Mesenchymal stem cell (in vitro differentiated cells and primary cell): ENCODE measurements at places on chromosomes 16 and 17.

- no peak for DNase-seq
Observed at GRCh38 chr17:62717589-62717855, 90.1 kb downstream of the MRC2 start.

GRCh38 chr16:27365142-27366089 is 36.6 kb upstream of the IL21R start:
- DNase-seq = peak; percentile 58

DNA sequence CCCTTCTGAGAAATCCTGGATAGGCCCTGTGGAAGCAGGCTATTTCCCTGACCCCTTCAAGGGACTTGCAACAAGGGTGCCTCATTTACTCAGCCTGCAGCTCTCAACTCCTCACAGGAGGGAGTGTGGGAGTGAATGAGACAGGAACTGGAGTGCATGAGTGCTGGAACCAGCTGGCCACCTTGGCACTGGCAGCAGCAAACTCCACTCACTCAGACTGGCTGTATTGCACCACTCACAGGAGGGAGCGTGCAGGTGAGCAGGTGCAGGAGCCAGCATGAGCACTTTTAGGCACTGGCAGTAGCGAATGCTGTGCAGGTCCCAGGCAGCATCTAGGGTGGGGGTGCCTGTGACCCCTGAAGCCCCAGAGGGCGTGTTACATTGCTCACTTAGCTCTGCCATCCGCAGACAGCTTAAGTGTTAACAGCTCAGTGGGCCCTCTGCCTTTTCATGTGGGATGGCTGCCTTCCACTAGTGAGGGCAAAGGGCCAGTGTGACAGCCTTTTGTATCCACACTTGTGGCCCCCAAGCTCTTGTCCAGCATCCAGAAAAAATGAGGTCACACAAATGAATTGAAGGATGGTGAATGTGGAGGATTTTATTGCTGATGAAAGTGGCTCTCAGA is 11.0 kb upstream of the ZNHIT3 start:
- no peak for DNase-seq

DNA sequence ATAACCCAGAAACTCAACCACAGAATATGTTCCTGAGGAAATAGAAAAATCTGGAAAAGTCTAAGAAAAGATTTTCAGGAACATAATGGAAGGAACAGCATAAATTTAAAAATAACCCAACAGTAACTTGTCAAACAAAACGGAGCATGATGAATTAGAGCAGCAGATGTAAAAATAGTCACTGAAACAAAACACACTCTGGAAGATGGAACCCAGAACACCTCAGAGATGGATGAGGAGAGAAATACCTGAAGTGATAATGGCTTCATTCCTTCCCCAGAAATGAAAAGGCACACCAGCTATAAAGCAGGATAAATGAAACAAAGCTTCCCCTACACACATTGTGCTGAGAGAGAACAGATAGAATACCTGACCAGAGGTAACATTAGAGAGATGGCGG is 6.3 kb downstream of the TK1 start:
- peak; percentile 9 for DNase-seq

GRCh38 chr16:10386517-10387100 is 748 bp downstream of the ATF7IP2 start:
- DNase-seq = peak; percentile 28

GRCh38 chr17:21035406-21035805 is 7.4 kb downstream of the USP22 start:
- DNase-seq = no peak

- no peak for DNase-seq
Observed at GRCh38 chr16:68227850-68228553, 7.9 kb downstream of the ESRP2 start.

DNA sequence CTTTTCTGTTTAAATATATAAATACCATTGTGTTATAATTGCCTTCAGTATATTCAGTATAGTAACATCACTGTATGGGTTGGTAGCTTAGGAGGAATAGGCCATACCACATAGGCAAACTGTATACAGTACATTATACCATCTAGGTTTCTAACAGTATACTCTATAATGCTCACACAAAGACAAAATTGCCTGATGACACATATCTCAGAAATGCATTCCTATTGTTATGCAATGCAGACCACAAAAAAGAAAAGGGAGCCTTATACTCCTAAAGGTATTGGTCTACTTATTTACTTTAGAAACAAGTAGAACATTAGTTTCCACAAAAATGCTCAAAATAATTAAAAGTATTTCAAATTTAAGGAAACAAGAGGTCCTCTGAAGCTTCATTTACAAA is 47.9 kb downstream of the SETD6 start:
- peak; percentile 52 for DNase-seq

- no peak for DNase-seq
Observed at GRCh38 chr16:7026639-7027038, 306.0 kb upstream of the RBFOX1 start.

GRCh38 chr17:2695961-2696760 is 15.4 kb downstream of the CLUH start:
- no peak for DNase-seq

DNA sequence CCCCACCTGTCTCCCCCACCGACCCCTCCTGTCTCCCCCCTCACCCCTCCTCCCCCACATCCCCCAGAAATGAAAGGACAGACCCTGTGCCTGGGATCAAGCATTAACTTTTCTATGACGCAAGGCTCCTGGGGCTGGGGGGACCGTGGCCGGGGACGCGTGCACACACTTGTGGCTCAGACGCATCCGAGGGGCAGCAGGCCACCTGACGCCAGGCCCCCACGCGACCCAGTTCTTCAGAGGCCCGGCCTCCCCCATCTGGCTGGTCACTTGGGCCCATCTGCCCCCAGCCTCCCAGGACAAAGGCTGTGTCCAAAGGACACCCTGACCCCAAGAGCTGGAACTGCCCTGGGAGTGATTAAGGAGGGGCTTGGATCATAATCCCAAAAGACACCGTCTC is 14.0 kb upstream of the PVALEF start:
- DNase-seq = no peak

GRCh38 chr17:30990458-30990857 is 19.6 kb downstream of the RNF135 start:
- DNase-seq = no peak

GRCh38 chr17:10198509-10199249 is at the start of gene GAS7:
TSS of gene GAS7 (minus strand) at chr17:10198606.
- DNase-seq = peak; percentile 60

DNA sequence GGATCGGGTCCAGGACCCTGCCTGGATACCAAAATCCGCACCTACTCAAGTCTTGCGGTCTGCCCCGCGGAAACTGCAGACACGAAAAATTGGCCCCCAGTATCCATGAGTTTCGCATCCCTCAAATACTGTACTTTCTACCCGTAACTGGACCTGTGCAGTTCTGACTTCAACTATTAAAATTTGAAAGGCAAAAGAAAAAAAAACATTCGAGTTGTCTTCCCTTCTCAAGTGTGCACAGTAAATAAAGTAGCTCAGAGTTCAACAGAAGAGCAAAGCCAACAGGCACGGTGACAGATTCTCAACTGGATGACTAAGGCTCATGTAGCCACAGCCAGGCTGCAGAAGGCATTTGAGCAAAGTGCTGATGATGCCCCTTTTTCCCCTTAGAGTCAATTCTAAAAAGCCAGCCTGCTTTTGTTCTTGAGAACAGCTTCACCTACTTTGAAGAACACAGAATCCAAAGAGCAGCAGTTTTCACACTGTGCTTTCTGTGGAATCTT is 32.5 kb downstream of the MARF1 start:
- peak; percentile 42 for DNase-seq

DNA sequence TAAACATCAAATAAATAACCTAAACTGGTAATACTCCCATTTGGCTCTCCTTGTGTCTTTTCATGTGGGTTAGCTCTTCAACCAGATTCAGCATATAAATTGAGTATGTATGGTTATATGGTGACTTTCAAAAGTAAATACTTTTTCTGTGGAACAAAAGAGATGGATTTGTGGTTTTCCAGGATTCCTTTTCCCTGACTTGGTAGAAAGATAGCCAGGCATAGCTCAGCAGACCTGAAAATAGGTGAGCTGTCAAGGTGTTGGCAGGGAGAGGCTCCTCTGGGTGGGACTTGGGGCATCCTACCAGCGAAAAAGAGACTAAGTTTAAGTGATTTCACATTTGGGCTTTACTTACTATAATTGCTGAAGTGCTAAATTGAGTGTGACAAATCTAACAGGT is 80.3 kb downstream of the FTO start:
- DNase-seq = no peak

DNA sequence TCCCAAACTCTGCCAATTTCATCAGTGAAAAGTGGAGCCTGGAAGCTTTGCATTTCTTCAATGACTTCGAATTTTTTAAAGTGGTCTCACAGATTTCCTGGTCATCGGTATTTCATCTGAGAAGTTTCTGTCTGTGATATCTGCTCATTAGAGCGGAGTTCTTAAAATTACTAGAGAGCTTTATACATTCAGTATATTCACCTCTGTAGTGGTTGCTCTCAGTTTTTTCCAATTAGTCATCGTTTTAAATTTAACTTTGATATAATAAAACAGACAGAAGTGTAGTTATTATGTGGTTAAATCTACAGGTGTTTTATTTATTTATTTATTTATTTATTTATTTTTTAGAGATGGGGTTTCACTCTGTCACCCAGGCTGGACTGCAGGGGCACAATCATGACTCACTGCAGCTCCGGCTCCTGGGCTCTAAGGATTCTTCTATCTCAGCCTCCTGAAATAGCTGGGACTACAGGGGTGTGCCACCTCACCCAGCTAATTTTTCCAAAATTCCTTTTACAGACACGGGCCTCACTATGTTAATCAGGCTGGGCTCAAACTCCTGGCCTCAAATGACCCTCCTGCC is 16.0 kb downstream of the ARHGAP17 start:
- no peak for DNase-seq

GRCh38 chr17:39647256-39647655 is 10.3 kb downstream of the STARD3 start:
- DNase-seq = no peak

DNA sequence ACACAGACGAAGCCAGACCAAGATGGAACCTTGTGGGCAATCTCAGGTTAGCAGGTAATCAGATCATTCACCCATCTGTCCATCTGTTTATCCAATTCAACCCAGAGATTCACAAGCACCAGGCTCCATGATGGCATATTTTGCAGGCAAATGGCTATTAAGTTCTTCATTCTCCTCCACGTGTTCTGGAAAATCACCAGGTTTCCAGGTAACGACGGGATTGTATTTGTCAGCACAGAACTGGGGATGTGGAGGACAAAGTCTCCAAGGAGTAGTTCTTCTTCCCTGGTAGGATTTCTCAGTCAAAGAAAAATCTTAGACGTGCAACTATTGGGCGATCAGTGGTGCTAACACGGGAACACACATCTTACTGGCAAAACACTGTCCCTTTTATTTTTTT is 368.8 kb downstream of the SLC39A11 start:
- no peak for DNase-seq

GRCh38 chr17:61571624-61572023 is 19.4 kb downstream of the NACA2 start:
- DNase-seq = no peak

DNA sequence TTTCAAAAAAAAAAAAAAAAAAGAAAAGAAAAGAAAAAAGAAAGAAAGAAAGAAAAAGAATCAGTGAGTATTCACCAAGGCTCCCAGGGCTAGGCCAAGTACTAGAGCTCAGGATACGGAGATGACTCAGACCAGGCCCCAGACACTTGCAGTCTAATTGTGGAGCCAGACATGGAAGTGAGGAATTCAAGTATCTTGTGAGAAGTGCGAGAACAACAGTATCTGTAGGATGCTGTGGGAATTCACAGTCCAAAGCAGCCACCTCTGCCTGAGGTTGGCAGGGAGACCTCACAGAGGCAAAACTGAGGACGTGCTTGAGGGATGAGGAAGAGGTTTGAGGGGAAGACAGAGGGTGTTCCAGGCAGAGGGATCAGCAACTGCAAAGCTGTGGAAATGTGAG is 14.0 kb upstream of the ALDOA start:
- peak; percentile 86 for DNase-seq

GRCh38 chr17:19502517-19502916 is 31.1 kb upstream of the SLC47A1 start:
- DNase-seq = no peak

DNA sequence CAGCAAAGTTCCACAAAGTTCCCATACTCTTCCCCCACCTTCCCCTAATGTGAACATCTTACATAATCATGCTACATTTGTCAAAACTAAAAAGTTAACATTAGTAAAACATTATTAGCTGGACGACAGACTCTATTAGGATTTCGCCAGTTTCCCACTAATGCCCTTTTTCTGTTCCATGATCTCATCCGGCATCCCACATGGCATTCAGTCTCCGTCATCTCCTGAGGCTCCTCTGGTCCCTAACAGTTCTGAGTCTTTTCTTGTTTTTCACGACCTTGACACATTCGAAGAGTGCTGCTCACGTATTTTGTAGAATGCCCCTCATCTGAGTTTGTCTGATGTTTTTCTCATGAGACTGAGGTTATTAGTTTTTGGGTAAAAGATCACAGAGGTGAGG is 8.8 kb upstream of the MPRIP start:
- DNase-seq = no peak

GRCh38 chr16:67783353-67783725 is 23.0 kb downstream of the RANBP10 start:
- DNase-seq = no peak

- DNase-seq = peak; percentile 94
Observed at GRCh38 chr16:54930005-54930868, at the start of gene IRX5. TSS of gene IRX5 (plus strand) at chr16:54930865. CDS start at chr16:54931199, 334 bp downstream.

DNA sequence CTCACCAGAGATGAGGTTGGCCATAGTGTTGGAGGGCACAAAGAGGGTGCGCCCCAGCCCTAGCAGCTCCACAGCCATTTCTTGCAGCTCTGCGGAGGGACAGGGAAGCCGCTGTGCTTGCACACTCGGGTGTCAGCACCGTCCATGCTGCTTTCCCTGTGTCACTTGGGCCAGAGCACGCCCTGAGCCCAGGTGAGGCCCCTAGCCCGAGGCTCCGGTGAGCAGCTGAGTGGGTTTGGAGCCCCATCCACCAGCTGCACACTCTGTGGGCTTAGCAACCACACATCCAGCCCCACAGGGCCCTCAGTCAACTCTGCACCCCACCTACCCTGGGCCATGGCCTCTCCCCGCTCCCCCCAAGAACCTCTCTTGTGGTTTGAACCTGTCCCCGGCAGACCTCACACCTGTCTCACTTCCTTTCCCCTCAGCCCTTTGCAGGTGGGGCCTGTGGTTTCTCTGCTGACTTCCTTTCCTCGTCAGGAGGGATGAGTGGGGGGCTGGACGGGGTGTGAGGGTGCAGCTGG is 20.7 kb downstream of the TMEM235 start:
- DNase-seq = no peak

DNA sequence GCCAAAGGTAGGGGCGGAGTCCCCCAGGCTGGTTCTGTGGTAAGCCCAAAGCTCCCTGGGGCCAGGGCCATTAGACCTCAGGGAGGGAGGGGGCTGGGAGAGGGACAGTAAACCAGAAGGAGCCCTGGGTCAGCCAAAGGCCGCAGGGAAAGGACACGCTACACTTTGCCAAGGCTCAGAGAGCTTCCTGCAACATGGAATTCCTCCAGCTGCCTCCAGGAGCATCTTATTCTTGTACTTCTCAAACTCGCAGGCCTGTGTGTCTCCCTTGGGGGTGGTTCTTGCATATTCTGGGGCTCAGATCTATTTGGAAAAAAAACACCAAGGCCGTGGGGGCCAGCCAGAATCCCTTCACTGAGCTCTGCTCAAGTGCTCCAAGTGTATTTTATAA is 25.1 kb downstream of the AKAP1 start:
- no peak for DNase-seq
